NCI-H2029 (cell line): ENCODE measurements at places on chromosomes 16 and 17.

- no peak for DNase-seq
These were observed 37.1 kb upstream of the ACSF3 start for GRCh38 chr16:89056592-89056991.

- DNase-seq: no peak
These were observed 5.6 kb downstream of the DECR2 start for GRCh38 chr16:407253-407652.

DNA sequence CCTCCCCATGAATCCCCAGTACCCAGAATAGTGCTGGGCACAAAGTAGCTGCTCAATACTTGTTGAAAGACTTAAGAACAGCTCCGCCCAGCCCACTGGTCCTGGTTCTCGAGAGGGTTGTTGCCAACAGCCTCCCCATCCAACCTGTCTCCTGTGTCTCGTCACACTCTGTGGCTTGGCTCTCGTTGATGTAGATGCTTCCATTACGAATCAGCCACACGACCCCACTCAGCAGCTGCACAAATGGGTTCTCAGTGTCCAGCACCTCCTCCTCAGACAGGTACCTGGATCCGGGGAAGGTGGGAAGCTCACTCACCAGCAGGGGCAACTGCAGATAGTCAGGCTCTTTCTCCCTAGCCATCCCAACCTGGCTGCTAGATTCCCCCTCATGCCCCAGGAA lies 2.1 kb downstream of the NAGPA start:
- DNase-seq: no peak

DNA sequence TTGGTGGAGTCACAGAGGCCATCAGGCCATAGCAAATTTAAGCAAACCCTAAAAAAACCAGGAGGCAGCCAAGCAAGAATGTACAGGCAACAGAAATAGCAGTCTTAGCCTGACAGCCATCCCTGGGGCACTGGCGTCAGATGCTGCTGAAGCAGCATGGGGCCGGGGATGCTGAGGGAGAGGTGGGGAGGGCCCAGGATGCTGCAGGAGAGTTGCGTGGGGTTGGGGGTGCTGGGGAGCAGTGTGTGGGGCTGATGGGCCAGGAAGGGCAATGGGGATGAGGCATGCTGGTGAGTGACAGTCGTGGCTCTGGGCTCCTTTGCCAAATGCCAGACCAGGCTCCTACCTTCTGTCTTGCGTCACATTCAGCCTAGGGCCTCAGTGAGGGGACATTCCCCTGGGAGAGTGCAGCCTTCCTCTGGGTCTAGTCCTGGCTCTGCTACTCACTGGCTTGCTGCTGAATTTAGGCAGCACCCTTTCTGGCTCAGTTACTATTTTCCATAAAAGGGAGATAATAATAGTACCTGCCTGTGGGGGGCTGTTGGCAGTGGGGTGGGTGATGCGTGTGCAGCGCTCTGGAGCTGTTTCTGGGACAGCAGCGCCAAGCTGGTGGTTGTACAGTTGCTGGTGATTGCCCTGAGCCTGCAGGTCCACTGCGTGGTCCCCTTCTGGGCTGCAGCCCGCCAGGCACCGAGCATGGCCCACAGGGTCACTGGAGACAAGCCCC lies 88.1 kb downstream of the AMFR start:
- no peak for DNase-seq

DNA sequence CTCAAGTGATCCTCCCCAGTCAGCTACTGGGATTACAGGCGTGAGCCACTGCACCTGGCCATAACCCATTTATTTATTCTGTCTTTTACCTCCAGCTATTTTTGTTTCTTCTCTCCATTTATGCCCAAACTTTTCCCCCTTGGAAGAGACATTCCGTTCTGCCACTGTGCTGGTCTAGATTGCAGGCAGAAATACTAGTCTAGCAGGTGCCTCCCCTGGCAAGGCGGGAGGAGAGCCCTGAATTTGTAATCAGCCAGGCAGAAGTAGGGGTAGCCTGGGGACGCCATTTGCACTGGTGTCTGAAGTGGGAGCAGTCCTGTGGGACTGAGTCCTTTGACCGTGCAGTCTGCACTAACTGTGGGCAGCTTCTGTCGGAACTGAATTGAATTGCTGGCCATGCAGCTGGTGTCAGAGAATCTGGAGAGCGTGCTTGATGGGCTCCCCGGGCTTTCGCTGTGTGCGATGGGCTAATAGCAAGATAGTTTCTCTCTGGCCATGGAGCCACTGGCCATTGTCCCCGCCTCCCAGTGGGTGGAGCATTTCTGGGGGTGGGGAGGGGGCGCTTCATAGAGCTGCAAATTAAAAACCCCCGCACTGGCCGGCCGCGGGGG lies 31.5 kb upstream of the LITAF start:
- no peak for DNase-seq

DNA sequence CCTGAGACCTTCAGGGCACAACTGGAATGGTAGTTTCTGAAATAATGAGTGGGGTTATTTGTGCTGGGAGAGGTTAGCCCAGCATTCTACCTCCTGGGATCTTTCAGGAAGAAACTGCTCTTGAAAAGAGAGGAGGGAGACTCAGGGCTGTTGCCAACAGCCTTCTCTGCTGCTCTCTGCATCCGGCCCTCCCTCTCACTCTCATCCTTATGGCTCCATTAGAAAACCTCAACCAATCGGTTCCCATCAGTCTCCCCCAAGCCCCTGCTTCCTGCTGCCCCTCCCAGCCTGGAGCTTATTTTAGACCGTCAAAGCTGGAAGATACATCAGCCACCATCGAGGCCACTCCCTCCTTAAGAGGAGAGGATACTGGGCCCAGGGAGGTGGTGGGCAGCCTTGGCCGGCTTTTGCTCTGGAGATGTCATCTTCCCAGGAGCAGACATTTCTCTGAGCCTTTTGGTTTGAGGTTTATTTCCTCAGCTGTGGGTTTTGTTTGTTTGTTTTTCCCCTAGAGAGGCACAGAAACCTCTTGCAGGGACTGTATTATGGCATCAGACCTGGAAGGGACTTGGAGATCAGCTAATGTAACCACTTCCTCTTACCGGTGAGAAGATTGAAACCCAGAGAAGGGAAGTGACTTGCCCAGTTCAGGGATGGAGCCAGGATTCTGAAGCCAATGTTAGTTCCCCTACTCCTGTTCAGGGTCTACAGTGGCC lies 2.7 kb downstream of the MPRIP start:
- peak; percentile 23 for DNase-seq

- no peak for DNase-seq
These were observed 70.6 kb downstream of the KATNIP start for GRCh38 chr16:27620541-27620940.

DNA sequence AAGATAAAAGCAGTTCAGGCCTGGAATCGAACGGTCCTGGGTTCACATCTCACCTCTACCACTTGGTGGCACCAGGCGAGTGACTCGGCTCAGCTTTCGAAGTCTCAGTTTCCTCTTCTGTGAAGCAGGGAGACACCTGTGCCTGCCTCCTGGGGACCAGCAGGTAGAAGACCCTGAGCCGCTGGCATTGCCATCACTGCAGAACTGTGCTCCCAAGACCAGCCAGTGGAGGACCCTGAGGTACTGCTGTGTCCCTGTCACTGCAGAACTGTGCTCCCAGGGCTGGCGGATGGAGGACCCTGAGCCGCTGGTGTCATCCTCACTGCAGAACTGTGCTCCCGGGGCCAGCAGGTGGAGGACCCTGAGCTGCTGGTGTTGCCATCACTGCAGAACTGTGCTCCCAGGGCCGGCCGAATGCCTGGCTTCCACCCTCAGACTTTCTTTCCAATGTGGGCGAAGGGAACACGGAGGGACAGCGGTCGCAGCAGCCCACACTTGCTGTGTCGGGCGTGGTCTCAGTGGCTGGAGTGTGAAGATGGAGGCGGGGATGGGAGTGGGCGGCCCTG lies 8.7 kb upstream of the SLC7A5 start:
- no peak for DNase-seq

GRCh38 chr16:57611181-57611580 lies 17.2 kb upstream of the ADGRG1 start:
- no peak for DNase-seq

GRCh38 chr17:20141198-20141972 lies 132.2 kb downstream of the SPECC1 start:
- DNase-seq: no peak

DNA sequence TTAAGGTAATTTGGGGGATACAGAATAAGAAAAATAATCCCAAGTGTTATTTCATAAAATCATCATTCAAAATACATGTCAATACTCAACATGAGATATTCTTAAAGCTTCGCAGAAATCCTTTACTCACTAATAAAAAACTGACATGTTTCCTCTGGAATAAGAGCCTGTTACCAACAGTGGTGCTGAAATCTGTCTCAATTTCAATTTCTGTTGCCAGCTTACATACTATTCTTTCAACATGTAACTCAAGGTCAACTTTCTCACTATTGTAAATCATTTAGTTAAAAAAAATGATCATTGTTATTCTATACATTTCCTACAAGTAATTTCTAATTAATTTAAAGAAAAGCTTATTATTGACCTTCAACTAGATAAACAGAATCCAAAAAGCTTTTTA lies 67.9 kb downstream of the CEP95 start:
- no peak for DNase-seq

DNA sequence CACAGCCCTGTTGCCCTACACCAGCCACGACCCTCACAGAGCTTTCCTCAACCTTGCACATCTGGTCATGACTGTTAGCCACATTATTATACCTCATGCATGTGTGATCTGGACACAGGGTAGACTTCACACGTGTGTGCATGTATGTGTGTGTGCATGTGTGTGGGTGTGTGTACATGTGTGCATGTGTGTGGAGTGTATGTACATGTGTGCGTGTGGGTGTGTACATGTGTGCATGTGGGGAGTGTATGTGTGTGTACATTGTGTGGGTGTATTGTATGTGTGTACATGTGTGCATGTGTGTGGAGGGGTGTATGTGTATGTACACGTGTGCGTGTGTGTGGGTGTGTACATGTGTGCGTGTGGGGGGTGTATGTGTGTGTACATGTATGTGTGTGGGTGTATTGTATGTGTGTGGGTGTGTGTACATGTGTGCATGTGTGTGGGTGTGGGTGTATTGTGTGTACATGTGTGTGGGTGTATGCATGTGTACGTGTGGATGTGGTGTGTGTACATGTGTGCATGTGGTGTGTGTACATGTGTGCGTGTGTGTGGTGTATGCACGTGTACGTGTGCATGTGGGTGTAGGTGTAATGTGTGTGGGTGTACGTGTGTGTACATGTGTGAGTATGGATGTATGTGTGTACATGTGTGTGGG lies 130.2 kb downstream of the C16orf95 start:
- DNase-seq: no peak

- no peak for DNase-seq
These were observed 4.4 kb downstream of the NHERF2 start for GRCh38 chr16:2031081-2031577.

- DNase-seq: no peak
These were observed 352.4 kb downstream of the C16orf95 start for GRCh38 chr16:86964796-86965241.

GRCh38 chr16:1977875-1978268 lies 3.4 kb downstream of the NOXO1 start:
- no peak for DNase-seq

- no peak for DNase-seq
These were observed 5.1 kb downstream of the SNAI3 start for GRCh38 chr16:88681084-88681680.

DNA sequence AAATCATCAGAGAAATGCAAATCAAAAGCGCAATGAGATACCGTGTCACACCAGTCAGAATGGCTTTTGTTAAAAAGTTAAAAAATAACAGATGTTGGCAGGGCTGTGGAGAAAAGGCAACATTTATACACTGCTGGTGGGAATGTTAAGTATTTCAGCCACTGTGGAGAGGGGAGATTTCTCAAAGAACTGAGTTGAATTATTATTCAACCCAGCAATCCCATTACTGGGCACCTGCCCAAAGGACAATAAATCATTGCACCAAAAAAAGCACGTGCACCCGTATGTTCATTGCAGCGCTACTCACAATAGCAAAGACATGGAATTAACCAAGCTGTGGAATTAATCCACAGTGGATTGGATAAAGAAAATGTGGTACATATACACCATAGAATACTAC lies 204.7 kb downstream of the HS3ST4 start:
- DNase-seq: no peak

DNA sequence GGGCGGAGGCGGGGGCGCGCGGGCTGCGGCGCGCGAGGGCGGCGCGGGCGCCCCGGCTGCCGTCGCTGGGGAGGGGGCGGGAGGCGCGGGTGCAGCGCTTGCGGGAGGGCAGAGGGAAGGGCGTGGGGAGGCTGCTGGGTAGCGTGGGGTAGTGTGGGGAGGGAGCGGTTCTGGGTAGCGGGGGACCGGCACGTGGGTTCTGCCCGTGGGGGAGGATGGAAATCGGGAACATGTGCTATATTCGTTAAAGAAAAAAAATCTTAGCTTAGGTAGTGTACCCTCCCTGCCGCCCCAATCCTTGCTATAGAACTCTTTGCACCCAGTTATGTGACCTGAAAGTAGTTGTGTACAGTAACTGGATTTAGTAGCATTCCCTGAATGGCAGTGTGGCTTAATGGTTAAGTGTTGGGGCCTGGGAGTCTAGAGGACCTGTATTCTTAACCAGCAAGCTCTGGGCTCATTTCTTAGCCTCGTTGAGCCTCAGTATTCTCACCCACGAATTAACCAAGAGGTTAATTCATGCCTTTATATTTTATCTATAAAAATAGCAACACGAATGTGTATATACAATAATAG lies 646 bp downstream of the RABEP1 start:
- DNase-seq: no peak

GRCh38 chr16:1169285-1170075 lies 16.6 kb downstream of the CACNA1H start:
- DNase-seq: no peak

GRCh38 chr17:75011401-75012095 lies 922 bp upstream of the MRPL58 start:
- DNase-seq: peak; percentile 11

- no peak for DNase-seq
These were observed 367.6 kb downstream of the CDH11 start for GRCh38 chr16:64754279-64754678.

DNA sequence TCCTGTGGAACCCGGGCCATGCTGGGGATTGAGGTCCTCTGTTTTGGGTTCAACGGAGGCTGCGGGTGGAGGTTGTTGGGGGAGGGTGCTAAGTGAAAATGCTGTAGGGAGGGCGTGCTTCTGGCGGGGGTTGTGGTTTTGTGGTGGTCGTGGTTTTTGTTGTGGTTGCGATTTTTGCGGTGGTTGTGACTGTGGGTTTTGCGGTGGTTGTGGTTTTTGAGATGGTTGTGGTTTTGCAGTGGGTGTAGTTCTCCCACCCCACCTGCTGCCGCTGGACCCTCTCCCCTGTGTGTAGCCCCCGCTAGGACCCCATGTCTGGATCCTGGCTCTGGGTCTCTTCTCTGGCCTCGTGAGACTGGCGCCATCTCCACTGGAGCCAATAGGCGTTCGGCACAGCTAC lies 4.9 kb upstream of the SSTR5 start:
- DNase-seq: no peak

- DNase-seq: no peak
These were observed 44.3 kb downstream of the SOCS3 start for GRCh38 chr17:78315355-78316114.

GRCh38 chr16:21033704-21034103 lies 116.9 kb downstream of the DNAH3 start:
- DNase-seq: no peak

GRCh38 chr17:35981908-35982330 lies 622 bp upstream of the CCL16 start:
- DNase-seq: no peak
